ENCODE measurements at places on chromosomes 11 and 22.

GRCh38 chr11:72606748-72607468 lies 67.3 kb downstream of the PDE2A start:
- no peak for DNase-seq

- DNase-seq, result no peak
These were observed 1145.6 kb upstream of the TENM4 start for GRCh38 chr11:80586464-80586863.

DNA sequence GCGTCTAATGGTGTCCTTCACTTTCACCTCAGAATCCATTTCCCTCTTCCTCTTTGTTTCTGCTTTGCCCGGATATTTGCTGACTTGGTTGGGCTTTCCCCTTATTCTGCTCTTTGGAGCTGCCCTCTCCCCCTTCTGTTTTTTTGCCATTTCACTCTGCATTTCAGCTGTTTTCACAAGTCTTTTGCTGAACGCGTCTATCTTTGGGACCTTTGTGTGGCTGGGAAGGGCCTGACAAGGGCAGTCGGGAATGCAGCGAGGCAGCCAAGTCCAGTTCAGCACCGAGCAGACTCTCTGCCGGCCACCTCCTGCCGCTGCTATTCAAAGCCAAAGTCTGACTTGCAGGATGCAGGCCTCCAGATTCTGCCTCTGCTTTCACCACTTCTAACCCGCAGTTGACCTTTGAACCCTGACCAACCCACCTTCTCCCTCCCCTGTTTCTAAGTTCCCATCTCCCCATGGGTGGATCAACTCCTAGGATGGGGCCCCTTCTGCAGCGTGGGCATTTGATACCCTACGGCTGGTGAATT lies 38.2 kb downstream of the FEZ1 start:
- peak; percentile 87 for DNase-seq

DNA sequence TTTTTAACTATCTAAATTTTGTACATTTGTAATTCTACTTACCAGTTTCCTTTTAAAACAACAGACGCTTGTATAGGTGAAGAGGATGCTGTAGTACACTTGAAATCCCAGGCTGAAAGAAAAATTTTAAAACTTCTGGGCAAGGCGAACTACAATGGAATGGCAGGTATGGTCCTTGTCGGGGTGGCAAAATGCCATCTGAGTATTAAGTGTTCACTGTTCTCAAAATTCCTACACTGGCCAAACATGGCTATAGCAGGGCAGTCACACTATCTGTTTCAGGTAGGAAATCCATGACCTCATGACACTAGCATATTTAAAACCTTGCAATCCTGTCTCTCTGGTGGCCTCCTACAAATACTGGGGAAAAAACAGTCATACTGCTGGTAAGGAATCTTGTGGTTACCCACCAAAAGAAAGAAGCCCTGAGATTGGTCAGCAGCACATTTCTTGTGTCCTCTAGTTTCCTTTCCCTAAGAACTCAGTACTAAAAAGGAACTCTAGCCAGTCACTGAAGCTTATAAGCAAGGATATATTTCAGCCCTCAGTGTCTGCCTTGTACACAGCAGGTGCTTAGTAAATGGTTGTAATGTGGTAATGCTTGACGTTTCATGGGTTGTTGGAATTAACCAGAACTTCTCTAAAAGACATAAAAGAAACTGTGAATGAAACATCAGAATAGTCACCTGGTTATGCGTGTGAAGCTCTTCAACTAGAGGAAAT lies 5.2 kb upstream of the ZC3H12C start:
- DNase-seq, result peak; percentile 65

DNA sequence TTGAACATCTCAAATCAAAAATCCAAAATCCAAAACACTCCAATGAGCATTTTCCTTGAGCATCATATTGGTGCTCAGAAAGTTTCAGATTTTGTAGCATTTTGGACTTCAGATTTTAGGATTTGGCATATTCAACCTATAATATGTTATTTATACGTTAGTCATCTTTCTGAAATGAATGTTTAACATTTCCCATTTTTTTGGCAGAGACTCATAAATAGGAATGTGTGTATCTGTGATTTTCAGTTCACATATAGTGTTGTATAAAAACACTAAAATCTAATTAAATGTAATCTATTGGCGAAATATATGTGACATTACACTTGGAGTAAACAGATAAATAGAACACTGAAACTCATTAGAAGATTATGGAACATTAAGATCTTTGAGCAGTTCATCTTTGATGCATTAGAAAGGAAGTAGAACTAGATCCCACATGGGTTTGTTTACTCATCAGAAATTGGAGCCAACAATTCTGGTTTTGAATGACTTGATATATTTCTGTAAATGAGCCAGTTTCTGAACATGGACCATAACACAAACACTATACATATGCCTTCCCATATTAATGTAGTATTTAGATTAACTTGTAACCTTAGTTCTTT lies 153.1 kb downstream of the UVRAG start:
- DNase-seq, result peak; percentile 2

DNA sequence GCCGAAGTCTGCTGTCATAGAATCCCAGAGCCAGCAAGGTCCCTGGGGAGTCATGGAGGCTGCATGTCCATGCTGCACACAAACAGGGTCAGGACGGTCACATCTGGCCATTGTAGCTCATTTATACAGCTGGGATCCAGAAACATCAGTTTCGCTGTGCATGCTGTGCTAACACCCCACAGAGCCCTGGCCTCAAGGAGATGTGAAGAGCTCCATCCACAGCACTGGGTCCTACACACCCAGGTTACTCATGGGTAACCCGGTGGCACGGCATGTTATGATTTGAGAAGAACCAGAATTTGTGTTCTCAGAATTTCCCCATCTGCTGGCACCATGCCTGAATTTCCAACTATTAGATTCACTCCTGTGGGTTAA lies 146.3 kb upstream of the ARHGAP20 start:
- DNase-seq, result no peak

DNA sequence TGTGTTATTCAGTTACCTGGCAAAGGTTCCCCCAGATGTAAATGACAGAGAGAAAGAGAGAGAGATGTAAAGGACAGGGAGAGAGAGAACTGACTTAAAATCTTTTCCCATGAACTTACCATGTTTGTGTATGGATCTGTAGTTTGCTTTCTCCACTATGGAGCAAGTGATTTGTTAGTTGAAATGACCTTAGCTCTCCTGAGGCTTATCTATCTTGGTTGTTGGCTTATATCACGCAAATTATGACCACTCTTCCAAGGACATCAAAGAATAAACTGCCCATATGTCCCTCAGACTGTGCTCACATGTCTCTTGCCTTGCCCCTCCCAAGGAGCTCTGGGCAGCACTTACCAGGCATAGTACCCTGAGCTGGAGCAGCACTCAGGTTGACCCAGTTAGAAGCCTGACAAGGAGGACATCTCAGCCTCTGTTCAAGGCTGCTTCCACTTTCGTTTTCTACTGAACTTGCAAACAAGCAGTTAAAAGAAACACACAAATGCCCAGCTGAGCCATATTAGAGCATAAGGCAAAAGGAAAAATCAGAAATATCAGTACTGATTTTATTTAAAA lies 95.3 kb upstream of the RCN1 start:
- DNase-seq, result no peak

Measured in AG08396 (cell line).